SIG-M5 (cell line): ENCODE measurements at places on chromosomes 16 and 17.

- DNase-seq, result no peak
Measured at GRCh38 chr16:21190013-21190412, 21.4 kb downstream of the ZP2 start.

- DNase-seq, result no peak
Measured at GRCh38 chr16:28311413-28311812, 19.1 kb downstream of the SBK1 start.

DNA sequence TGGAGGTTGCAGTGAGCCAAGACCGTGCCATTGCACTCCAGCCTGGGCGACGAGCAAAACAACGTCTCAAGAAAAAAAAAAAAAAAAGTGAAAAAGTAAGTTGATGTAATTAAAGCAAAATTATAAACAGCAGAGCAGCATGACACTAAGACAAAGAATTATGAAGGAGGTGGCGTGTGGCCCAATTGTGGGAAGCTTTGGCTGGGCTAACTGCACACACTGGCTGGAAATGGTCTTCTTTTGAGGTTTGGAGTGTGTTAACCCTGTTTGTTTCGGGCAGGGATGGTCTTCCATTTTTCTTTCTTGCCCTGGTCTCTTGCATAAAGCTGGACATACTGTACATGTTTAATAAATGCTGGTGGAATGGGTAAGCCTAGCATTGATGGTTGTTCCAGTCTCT, 54.8 kb downstream of the RAP1GAP2 start:
- DNase-seq, result no peak

- no peak for DNase-seq
Measured at GRCh38 chr17:81807839-81808238, 3.9 kb downstream of the GCGR start.

DNA sequence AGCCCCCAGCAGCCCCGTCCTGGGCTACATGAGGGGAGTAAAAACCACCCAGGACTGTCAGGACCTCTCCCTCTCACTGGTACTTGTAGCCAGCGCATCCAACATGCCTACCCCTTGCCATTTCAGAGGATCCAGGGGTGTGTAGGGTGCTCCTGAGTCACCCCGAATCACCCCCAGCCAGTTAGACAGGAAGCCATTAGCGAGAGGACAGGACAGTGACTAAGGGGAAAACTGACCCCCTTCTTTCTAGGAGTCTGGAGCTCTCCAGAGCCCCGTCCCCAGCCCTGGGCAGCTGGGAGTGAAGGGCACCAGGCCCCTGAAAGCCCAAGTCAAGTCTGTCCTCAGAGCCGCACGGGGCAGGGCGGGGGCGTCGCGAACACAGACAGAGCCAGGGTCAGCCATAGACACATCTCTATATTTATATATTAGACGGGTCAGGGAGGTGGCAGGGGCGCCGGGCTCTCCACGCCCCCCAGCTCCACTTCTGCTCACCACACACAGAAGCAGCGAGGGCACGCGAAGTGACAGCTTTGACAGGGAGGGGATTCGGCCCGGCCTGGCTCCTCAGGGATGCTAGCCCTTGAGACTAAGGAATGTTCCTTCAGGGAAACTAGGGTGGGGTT, 485 bp upstream of the GDPD3 start:
- DNase-seq, result no peak

- no peak for DNase-seq
Measured at GRCh38 chr17:78226759-78227454, 4.5 kb upstream of the TMEM235 start.

DNA sequence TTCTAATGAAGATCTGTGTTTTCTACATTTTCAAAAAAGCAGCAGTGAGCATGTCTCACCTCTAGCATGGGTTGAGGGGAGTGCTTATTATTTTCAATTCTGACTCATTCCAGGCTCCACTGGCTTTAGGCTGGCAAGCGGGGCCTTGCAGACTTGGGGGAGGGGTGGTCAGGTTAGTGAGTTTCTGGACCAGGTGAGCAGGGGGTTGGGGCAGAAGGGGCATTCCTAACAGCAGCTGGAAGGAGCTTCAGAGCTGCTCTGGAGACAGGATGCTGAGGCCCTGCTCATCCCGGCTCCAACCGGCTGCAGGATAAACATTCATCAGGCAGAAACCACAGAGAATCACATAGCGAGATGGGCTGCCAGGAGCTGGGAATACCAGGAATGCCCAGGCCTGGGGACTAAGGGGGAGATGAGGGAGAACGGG, 10.5 kb upstream of the KRT19 start:
- no peak for DNase-seq

DNA sequence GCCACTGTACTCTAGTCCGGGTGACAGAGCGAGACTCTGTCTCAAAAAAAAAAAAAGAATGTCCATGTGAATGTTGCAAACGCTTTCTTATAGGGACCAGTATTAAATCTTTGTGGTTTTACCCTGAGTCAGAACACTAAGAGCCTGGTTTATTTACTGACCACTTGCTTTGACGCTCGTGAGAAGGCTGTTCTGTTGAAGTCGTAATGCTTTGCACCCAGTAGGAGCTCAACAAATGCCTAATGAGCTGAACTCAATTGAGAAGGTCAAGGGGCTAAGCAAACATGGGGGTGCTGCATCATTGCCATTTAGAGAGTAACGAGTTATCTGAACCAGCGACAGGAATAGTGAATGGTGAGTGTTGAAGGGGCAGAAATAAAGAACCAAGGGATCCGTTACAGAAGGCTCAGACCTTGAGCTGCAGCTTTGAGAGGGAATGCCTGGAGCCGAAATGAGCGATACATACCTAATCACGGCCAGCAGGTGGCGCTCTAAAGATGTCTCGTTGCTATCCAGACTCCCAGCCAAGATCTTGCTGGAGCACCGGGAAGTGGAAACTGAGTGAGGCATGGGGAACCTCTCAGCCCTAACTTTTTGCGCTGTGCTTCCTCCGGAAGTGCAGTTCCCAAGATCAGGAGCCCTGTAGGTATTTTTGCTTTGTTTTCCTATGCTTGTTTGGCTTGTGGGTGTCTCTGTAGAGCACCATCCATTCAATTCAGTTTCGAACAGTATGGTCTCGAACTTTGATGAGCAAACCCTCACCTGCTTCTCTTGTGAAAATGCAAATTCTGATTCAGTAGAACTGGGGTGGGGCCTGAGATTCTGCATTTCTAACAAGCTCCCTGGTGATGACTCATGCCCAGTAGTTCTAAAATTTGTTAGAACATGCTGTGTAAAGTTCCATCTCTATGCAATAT, 12.6 kb upstream of the RNF222 start:
- DNase-seq, result no peak

- no peak for DNase-seq
Measured at GRCh38 chr17:82655038-82655479, 6.8 kb upstream of the WDR45B start.

- DNase-seq, result no peak
Measured at GRCh38 chr16:9844361-9844760, 337.9 kb downstream of the GRIN2A start.

GRCh38 chr16:85557083-85557970, 55.8 kb upstream of the GSE1 start:
- DNase-seq, result no peak

- no peak for DNase-seq
Measured at GRCh38 chr16:88045820-88046303, 94.6 kb downstream of the BANP start.

DNA sequence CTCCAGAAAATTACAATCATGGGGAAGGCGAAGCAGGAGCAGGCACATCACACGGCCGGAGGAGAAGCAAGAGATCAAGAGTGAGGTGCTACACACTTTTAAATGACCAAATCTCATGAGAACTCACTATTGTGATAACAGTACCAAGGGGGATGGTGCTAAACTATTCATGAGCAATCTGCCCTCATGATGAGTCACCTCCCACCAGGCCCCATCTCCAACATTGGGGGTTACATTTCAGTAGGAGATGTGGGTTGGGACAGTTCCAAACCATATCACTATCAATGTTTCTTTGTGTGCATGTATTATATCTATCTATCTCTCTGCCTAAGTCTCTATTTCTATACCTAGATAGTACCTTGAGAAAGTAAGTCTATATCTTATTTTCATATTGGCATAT, 724.8 kb downstream of the CDH11 start:
- no peak for DNase-seq

DNA sequence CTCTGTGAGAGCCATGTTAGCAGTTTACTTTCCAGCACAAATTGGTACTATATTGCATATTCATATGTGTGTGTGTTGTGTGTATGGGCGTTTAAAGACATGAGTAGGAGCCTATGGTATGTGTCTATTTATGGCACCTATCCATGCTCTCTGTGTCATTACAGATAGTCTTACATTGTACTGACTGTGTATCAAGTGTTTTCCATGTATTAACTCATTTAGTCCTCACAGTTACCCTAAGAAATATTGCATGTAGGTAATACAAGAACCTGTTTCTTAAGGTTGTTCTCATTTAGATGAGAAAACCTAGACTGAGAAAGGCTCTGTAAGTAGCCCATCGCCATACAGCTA, 1.6 kb downstream of the ALG1 start:
- no peak for DNase-seq

DNA sequence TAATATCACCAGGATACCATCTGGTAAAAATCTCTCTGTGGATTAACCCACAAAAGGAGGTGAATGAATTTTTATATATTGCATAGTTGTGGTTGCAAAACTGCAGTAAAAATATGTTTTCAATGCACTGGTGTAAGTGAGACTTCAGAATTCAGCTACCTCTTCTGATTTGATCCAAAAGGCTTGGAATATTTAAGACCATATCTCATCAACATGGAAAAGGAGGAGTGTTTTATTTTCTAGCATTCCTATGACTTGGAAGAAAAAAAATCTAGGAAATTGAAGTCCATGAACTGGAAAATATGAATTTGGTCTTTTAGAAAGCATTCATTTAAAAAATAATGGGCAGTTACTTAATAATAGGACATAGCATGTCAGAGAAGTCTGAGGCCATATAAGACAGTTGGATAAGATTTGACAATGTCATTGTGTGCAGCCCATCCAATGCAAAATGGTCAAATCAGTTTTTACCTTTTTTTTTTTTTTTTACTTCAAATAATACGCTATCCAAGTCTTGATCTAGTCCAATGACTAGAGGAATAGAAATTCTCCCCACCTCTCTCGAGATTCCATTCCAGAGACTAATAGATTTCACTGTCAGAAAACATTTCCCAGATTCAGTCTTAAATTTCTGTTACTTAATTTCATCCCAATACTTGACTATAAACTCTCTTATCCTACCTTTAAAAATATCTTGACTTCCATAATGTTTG, 364.9 kb upstream of the PMFBP1 start:
- no peak for DNase-seq

- no peak for DNase-seq
Measured at GRCh38 chr16:83711069-83711468, 96.7 kb upstream of the HSBP1 start.

DNA sequence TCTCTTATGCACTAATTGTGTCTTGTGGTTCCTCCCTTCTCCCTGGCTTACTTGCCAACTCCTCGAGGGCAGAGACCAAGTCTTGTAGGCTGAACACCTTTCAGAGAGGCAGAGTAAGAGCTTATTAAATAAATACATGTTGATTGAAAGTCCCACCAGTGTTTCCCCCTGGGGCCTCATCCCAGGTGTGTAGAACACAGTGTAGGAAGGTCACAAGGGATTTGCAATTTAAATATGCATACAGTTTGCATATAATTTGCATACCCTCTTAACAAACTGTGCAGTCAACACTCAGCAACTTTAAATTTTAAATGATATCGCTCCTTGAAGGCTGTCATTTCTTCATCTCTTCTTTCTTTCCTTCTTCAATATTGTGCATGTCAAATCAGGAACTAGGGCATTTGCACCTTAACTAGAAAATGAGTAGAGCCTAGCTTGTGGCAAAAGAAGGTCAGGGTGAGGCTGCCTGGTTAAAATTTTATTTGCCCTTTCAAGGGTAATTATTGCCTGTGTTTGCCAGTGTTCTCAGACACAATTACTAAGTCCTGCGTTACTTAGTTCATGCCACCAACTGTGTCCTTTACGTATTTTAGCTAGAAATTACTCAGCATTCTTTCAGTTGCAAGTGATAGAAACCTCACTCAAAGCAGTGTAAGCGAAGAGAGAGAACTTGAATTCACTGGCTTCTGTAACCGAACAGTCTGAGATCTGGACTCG, 465.7 kb downstream of the HAPSTR1 start:
- DNase-seq, result no peak

DNA sequence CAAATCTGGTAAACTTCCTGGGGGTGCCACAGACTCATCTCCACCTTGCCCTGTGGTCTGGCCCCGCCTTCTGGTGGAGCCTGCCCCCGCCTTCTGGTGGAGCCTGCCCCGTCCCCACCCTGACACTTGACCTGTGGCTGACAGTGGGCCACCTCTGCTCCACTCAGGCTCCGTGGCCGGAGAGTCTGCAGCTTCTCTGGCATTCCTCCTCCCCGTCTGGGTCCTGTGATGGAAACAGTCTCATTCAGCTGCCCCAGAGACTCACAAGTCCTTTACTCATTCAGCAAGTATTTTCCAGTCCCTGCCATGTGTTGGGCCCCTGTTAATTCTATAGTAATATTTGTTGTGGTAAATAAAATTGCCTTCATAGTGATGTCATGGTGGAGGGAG, 21.0 kb upstream of the G6PC1 start:
- DNase-seq, result no peak

GRCh38 chr16:17404941-17405689, 65.6 kb downstream of the XYLT1 start:
- DNase-seq, result no peak
